ENCODE measurements at places on chromosomes 7 and 10. TPM values are rescaled to one million over a fixed set of nuclear protein-coding genes. Genes with fewer than 3 reads are reported as not detected.

Gene ZNF503
- 11.6 TPM for total RNA-seq

Gene CCL24
- not detected for total RNA-seq

Gene CHST3
- total RNA-seq: 49.3 TPM

Gene PNLIPRP2
- not detected for total RNA-seq

Gene DLG5
- total RNA-seq: 21.2 TPM

Gene FLNC
- total RNA-seq: 0.12 TPM

Gene C10orf88
- total RNA-seq: 1.3 TPM

Gene ZNF316
- 21.2 TPM for total RNA-seq

Gene PAPSS2
- total RNA-seq: 77.9 TPM

Gene CTAGE4
- 0.84 TPM for total RNA-seq

Gene LIPN
- not detected for total RNA-seq

Gene TLL2
- 3.8 TPM for total RNA-seq

Gene GPC2
- total RNA-seq: 1.4 TPM

Gene MYPN
- 0.64 TPM for total RNA-seq

Gene UNCX
- total RNA-seq: not detected

Gene VSTM4
- total RNA-seq: 1.7 TPM

Gene DTX2
- 7.3 TPM for total RNA-seq

Gene ASZ1
- total RNA-seq: not detected

Gene WNT8B
- total RNA-seq: not detected

Gene PANK1
- 2.8 TPM for total RNA-seq

Gene PSMG3
- 106 TPM for total RNA-seq

Gene TMEM184A
- total RNA-seq: 13.4 TPM

Gene ASIC3
- 1.6 TPM for total RNA-seq

Gene DENND2A
- total RNA-seq: 0.75 TPM
